NCI-H1105 (cell line): ENCODE measurements at places on chromosomes 7 and 10.

DNA sequence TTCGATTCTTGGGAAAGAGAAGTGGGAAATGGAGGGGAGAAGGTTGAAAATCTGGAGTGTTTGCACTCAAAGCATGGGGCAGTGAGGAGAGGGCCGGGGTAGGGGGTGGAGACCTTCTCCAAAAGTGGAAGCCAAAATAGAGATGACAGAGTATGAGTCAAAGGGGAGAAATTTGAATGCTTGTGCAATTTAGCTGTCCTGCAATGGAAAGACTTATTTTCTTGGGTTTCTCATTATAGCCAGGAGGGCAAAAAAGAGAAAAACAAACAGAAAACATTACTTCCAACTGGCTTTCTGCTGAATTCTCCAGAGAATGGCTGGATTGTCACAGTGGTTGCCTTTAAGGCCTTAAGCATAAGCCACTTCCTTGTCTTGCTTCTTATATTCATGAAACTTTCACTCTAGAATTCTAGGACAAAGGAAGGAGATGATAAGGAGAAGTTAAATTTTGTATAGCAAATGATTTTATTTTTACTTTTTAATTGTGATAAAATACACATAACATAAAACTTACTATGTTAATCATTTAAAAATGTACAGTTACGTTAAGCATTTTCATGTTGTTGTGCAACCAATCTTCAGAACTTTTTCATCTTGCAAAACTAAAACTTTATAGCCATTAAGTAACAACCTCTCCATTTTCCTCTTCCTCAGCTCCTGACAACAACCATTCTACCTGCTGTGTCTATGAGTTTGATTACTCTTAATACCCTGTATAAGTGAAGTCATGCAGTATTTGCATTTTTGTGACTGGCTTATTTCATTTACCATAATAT lies 100.2 kb downstream of the GPR85 start:
- no peak for DNase-seq

GRCh38 chr7:24715661-24716479 lies 41.4 kb downstream of the GSDME start:
- DNase-seq: no peak

- no peak for DNase-seq
These were observed 4.7 kb downstream of the TMEM236 start for GRCh38 chr10:17756557-17757217.

DNA sequence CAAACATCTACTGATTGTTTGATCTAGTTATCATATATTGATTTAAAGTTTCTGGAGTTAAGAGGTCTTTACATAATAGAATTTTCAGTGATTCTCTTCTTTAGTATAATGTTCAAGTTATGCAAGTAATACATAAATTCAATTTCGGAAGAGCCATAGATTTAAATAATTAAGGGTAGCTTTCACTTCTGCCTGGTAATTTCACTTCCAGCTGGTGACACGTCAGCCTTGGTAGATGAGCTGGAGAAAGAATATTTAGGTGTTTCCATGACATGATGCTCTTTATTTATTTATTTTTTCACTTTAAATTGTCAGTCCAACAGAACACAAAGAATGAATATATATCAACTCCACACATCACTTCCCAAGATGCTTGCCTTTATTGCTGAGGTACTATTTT lies 5.2 kb upstream of the OTUD1 start:
- DNase-seq: no peak

DNA sequence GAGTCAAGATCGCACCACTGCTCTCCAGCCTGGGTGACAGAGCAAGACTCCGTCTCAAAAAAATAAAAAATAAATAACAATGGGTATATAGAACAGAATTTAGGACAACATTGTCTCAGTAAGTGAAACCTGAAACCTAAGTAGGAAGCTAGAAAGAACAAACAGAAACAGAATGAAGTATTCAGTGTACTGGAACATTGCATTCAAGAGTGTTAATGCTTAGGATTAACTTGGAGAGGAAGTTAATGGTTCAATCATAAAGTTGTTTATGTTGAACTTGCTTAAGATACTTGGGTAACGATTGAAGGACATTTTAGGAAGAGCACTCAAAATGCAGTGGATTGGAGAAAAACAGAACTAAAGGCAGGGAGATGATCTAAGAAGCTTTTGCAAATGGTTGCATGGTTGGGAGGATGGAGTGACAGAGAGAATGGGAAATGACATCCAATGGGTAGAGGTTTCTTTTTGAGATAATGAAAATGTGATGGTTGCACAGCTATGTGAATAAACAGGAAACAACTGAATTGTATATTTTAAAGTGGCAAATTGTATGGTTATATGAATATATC lies 233.7 kb downstream of the ADK start:
- no peak for DNase-seq

GRCh38 chr10:557792-558328 lies 131.6 kb downstream of the DIP2C start:
- DNase-seq: no peak

DNA sequence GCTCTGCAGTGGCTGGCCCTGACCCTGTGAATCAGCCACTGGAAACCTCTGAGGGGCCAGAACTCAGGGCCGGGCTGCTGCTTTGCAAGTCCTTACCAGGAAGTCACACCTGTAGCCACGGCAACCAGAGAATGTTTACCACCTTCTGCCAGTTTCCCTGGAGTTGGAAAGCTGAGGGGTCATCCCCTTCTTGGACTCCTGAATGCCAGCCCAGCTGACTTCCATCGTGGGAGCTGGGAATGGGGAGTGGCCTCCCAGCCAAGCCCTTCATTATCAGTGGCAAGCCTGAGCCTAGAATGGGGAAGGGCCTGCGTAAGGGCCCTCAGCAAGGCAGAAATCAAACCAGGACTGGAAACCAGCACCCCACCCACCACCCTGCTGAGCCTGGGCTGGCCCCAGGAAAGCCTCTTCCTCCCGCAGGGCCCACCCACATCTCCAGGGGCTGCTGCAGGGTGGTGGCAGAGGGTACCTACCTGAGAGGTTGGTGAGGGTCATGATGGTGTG lies 6.5 kb upstream of the CRHR2 start:
- DNase-seq: no peak

DNA sequence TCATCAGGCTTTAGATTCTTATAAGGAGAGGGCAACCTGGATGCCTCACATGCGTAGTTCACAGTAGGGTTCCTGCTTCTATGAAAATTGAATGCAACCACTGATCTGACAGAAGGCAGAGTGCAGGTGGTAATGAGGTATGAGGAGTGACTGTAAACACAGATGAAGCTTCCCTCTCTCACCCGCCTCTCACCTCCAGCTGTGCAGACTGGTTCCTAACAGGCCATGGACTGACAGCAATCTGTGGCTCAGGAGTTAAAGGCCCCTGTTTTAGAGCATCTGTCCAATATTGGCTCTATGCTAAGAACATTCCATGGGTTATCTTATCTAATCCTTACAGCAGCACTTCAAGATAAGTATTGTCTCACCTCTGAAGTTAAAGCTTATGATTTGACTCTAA lies 213.5 kb upstream of the NRP1 start:
- no peak for DNase-seq

- DNase-seq: no peak
These were observed 35.5 kb downstream of the GPR22 start for GRCh38 chr7:107505362-107505761.

- DNase-seq: no peak
These were observed 37.4 kb downstream of the TSPAN14 start for GRCh38 chr10:80491251-80492102.

GRCh38 chr10:80322158-80322557 lies 32.7 kb upstream of the MAT1A start:
- no peak for DNase-seq

- no peak for DNase-seq
These were observed 74.9 kb downstream of the SFMBT2 start for GRCh38 chr10:7335977-7336376.

GRCh38 chr10:22429981-22430421 lies 84.7 kb downstream of the SPAG6 start:
- no peak for DNase-seq

DNA sequence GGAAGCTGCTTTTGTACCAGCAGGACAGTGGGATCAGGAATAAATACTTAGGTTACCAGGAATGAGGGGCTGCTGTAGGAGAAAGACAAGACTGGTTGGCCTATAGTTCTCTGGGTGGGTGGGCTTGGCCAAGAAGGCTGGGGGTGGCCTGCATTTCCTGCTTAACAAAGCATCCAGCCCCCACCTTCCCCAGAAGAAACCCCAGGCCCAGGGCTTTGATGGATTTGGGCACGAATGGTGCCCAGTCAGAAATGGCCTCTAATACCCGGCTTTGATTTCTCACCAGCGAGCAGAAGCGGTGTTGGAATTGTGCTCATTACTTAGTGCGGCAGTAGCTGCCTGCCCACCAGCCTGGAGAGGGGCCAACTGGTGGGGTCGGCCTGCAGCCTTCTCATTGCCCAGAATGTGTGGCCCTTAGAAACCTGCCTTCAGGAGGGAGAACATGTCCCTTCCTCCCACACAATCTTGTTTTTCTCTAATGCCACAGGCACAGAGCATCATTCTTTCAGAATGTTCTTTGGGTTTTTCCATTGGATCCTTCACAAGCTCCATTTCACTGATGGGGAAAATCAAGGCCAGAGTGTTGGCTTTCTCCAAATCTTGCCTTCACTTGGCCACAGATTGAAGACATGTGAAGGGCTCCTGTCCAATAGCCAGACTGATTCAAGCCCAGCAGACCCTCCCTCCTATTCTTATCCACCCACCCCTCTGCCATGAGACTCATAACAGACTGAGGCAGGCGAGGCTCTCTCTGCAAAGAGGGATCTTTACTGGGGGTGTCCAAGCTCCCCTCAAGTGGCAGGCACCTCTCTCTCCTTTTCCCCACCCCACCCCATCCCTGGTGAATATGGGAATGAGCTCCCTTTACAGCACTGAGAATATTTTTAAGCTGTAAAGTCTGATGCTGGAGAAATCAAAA lies 2.5 kb downstream of the UNC5B start:
- no peak for DNase-seq

DNA sequence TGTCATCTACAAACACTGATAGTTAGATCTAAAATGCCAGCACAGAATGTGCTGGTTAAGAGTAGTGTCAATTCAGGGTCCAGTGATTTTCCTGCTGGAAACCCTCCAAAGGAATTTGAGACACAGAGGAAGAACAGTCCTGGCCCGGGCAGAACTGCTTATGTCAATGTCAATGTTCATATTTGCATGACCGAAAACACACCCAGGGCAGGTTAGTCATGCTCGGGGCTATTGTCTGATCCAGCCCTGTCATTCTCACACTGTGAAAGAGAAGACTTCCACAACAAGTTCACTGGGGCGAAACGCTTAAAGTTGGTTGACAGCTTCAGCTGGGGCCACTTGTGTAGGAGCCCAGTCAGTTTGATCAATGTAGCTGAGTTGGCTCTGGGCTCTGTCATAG lies 139.3 kb downstream of the C1GALT1 start:
- no peak for DNase-seq

GRCh38 chr7:156906200-156906649 lies 13.2 kb upstream of the LMBR1 start:
- no peak for DNase-seq

DNA sequence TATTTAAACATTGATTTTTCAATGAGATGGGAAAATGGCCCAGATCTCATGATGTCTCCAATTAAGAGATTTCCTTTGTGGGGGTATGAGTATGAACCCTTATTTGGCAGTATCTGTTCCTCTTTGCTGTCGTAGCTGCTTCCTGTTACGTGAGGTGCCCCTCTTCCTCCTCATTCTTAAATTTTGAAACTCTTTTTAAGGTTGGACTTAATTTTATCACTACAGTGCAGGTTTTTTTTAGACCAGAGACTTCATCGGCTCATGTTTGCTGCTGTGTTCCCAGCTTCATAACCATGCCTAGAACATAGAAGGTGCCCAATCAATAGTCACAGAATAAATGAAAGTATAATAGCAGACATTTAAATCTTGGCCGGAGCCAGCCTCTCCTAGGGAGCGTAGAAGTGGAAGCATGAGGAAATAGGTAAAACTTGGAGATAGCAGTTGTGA lies 2.4 kb downstream of the MIOS start:
- no peak for DNase-seq

GRCh38 chr7:92200791-92201190 lies 21.8 kb upstream of the LRRD1 start:
- DNase-seq: no peak

GRCh38 chr7:74269757-74270277 lies 15.6 kb upstream of the RFC2 start:
- DNase-seq: peak; percentile 69

DNA sequence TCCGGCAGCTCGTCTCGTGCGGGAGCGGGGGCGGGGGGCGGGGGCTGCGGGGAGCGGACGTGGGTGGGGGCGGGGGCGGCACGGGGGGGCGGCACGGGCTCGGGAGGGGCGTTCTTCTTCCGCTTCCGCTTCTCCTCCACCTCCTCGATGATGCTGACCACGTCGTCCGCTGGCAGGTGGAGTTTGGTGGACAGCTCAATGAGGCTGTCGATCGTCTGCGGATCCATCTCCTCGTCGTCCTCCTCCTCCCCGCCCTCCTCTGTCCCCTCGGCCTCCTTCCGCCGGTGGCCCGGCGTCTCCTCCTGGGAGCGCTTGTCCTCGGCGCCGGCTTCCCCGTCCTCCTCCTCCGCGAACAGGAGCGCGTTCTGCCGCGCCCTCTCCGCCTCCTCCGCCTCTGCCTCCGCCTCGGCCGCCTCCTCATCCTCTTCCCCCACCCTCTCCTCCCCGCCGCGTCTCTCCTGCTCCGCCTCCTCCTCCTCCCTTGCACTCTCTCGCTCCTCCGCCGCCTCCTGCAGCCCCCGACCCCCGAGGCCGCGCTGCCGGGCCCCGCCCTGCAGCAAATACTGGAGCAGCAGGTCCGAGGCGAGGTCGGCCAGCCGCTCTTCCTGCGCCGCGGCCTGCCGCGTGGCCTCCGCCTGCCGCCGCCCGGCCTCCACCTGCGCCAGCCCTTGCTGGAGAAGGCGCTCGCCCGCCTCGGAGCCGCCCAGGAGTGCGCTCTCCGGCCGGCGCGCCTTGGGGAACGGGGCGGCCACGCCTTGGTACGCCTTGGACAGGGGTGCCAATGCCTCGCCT lies 1.9 kb downstream of the VGF start:
- no peak for DNase-seq

DNA sequence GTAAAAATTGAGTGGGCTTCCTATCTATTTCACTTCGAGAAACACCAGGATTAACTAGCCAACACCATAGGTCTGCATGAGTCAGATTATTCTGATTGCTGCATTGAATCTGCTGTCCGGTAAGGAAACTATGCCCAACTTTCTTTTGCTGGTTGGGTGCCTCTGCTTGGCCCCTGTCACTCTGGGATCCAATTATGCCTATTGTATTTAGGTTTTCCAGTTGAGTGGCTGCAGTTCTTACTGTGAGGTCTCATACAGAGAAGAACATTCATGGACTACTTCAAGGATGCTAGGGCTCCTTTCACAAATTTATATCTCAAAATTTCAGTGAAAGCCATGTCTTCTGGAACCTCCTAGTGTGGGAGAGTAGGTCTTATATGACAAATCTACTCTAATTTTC lies 215.1 kb upstream of the SORCS1 start:
- DNase-seq: no peak

- no peak for DNase-seq
These were observed 23.2 kb downstream of the COL1A2 start for GRCh38 chr7:94417901-94418300.

- no peak for DNase-seq
These were observed 271.4 kb downstream of the ACTR3B start for GRCh38 chr7:153030976-153031375.

DNA sequence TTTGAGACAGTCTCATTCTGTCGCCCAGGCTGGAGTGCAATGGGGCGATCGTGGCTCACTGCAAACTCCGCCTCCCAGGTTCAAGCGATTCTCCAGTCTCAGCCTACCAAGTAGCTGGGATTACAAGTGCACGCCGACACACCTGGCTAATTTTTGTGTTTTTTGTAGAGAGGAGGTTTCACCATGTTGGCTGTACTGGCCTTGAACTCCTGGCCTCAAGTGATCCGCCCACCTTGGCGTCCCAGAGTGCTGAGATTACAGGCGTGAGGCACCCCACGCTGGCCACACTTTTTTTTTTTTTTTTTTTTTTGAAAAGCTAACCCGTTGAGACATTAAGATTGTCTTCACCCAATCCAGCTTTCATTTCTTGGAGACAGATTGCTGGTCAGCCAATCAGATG lies 2.1 kb downstream of the ZNF273 start:
- DNase-seq: no peak
